Midbrain (tissue), 1 donor: ENCODE measurements at places on chromosomes 5 and 9.

- no peak for DNase-seq
Observed at GRCh38 chr5:61120534-61120933, 41.7 kb downstream of the SMIM15 start.

- DNase-seq, result no peak
Observed at GRCh38 chr5:148653836-148654781, at the start of gene HTR4. HTR4 (minus strand) TSS chr5:148654527; CDS start chr5:148637014, 17,513 bp downstream.

DNA sequence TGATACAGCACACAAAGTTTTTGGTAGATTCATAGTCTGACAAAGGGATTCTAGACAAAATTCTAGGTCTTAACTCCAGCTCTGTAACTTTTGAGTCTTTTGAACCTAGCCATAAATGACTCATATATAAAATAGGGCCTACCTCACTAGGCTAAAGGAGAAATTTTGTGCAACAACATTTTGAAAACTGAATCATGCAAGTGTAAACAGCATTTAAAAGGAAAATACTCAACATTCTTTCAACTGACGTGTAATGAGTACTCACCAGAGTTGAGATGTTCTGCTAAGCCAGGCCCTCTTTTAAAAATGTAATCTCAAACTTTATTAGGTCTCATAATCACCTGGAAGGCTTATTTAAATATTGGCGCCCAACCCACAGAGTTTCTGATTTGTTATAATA lies 113.2 kb downstream of the STK32A start:
- no peak for DNase-seq

DNA sequence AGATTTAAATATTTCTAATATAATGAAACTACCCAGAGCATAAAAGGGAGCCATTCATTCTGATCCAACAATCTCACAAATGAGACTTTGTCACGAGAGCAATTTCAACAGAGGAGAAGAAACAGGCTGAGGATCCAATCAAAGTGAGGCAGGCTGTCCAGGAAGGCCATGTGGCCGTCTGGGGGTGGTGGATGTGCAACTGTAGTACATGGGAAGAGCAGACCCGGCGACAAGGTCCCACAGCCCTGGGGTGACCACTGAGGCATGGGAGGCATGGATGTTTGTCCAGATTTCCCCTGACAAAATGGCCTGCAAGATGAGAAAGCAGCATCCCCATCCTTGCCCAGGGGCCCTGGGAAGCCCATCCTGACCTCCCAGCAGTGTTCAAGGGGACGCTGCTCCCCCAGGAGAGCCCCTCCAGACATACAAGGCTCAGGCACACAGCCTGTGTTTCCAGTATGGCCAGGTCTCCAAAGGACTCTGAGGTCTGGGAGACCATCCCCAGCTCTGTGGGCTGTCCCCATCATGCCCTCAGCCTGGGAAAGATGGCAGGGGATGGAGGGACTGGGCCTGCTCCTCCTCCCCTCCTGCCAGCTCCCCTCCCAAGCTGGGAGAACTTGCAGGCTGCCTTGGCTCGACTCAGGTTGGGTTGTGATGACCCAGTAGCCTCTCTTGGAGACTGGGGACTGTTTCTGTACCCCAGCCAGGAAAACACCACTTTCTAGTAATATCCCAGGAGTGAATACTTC lies 27.5 kb upstream of the FCN2 start:
- no peak for DNase-seq

DNA sequence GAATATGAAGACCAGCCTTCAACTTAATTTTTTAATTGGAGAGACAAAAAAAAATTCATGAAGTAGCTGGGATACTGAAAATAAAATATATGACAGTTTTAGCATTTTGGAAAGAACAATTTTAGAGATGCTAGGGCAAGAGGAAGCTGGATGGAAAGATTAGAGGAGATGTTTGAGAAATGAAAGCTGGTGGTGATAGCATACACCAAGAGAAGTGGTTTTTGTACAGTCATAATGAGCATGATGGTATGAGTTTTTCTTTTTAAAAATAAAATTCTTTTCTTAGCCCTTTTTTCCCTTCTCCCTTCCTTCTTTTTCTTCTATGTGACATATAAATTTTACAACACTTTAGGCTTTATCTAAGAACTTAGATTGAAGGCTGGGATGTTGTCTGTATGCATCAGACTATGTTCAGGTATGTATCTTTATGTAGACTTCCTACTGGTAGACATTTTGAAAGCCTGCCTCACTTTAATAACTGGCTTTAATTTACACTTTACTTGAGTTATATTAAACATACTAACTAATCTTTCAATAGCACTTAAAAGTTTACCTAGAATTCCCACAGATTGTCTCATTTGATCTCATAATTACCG lies 522.5 kb downstream of the TLE4 start:
- DNase-seq, result no peak

DNA sequence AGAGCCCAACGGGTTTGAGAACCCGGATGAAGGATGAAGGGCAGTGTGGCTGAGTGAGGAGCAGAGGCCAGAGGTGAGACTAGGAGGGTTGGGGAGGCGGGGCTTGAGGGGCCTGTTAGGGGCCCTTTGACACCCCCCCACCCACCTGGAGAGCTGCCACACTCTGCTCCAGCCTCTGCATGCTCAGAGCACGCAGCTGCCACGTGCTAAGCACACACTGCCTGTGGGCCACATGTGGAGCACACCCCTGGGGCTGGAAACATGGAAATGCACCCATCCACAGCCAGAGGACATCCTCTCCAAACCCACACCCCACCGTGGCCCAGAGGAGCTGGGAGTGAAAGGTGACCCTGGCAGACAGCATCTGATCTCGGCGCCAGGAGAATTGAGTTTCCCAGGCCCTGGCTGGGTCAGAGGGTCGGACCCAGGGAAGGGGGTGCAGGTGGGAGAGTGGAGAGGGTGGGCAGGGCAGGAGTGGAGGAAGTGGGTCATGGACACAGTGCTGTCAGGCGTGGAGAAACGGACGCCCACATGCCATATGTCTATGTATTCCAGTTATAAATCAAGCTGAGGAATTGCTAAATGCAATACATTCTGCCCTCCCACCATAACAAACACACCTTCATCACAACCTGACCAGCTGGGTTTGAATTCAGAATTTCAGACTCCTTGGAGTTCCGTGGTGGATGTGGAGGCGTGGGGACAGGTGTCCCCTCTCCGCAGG lies 5.9 kb downstream of the DNM1 start:
- DNase-seq, result no peak

DNA sequence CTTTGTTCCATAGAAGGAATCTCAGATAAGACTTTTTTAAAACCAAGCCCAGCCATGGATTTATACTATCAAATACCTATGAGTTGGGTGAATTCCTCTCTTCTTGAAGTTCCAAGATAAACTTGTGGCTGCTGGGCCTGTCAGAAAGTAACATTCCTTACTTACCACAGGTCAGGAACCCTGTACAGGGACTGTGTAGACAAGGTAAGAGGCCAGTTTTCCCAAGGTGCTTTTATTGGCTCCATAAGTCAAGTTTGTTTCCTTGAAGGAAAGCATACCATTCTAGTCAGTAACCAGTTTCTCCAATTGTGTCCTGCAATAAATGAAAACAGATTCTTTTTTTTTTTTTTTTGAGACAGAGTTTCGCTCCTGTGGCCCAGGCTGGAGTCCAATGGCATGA lies 8.8 kb upstream of the CLTB start:
- DNase-seq, result no peak

- no peak for DNase-seq
Observed at GRCh38 chr5:126471875-126472537, 48.8 kb downstream of the GRAMD2B start.
